ENCODE measurements at places on chromosomes 5 and 9.

DNA sequence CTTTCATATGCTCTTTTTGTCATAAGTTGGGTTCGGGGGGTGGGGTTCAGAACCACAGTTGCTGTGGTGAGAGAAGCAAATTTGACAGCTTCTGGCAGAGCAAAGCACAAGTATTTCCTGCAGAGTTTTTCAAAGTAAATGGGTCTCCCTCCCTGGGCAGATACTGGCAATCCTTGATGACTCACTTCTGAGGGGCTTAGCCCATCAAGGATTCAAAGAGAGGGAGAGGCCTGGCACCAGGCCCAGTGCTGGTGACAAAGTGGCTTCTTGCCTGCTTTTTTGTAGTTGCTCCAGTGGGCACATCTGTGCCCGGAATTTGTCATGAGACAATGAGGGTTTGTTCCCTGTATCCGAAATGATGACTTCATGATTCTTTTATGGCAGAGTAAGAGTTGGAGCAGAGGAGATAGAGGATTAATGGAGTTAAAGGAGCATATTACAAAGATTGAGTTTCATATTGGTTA lies 46.6 kb upstream of the TNC start:
- DNase-seq: no peak

DNA sequence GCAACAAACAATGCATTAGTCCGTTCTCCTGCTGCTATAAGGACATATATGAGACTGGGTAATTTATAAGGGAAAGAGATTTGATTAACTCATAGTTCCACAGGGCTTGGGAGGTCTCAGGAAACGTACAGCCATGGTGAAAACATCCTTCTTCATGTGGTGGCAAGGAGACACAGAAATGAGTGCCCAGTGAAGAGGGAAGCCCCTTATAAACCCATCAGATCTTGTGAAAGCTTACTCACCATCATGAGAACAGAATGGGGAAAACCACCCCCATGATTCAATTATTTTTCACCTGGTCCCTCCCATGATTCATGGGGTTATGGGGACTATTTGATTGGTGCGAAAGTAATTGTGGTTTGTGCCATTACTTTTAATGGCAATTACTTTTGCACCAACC lies 655.8 kb upstream of the SEMA6A start:
- no peak for DNase-seq

DNA sequence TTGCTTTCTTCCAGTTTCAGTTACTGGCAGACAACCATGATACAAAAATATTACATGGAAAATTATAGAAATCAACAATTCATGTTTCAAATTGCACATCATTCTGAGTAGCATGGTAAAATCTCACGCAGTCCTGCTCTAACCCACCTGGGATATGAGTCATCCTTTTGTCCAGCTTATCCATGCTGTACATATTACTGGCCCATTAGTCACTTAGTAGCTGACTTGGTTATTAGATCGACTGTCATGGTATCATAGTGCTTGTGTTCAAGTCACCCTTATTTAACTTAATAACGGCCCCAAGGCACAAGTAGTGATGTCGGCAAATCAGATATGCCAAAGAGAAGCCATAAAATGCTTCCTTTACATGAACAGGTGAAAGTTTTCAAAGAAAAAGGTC lies 41.2 kb downstream of the NADK2 start:
- no peak for DNase-seq

DNA sequence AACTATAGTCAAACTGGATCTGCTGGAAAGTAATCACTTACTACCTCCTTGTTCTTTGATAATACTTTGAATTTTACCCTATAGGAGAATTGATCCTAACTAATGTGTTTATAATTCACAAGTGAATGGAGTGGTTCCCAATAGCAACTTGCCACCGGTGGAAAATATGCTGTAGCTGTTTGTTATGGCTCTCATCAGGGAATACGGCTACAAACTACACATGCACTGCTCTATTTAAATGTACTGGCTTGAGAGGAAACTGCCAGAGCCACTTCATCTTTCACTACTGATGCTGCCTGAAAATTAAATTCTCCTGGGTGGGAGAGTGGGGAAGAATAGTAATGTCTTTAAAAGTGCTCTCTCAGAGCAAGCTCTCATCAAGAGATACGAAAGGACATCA lies 448.5 kb upstream of the GRAMD2B start:
- DNase-seq: no peak

GRCh38 chr9:3181049-3181953 lies 337.4 kb upstream of the PUM3 start:
- peak; percentile 42 for DNase-seq

DNA sequence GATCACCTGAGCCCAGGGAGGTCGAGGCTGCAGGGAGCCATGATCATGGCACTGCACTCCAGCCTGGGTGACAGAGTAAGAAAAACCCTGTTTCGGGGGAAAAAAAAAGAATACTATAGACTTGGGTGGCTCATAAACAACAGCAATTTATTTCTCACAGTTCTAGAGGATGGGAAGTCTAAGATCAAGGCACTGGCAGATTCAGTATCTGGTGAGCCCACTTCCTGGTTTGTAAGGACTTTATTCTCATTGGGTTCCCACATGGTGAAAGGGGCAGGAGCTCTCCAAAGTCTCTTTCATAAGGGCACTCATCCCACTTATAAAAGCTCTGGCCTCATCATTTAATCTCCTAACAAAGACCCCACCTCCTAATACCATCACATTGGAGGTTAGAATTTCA lies 8.7 kb downstream of the HINT1 start:
- no peak for DNase-seq

DNA sequence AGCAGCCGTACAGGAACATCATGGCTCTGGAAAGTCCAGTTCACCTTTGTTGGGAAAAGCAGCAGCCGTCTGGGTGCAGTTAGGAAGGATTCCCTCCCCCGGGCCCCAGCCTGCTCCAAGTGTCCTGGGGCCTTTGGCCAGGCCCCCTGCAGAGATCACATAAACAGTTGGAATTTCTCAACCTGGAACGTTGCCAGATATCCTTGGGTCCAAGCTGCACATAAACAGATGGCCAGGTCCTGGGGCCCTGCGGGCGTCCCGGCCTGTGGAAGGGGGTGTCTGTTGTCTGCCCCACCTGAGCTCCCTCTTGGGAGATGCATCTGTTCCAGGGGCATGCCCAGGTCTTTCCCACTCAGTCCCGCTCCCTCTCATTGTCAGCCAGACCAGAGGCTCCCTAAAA lies 92.7 kb downstream of the COL5A1 start:
- no peak for DNase-seq

DNA sequence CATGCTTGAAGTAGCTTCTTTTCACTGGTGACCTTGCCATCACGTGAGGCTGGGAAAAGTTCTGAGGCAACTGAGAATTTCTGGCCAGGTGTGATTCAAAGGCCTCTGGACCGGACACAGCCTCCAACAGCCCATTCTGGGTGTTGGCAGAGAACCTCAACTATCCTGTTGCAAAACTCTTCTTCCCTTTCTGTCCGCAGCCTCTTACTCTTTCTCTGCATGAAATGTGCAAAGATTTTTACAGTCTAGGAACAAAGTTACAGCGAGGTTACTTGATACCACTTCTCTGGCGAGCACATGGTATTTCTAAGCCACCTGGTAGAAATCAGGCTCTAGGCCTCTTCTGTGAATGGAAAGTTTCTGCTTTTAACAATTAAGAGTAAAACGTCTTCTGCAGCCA lies 79.2 kb downstream of the FREM1 start:
- no peak for DNase-seq

DNA sequence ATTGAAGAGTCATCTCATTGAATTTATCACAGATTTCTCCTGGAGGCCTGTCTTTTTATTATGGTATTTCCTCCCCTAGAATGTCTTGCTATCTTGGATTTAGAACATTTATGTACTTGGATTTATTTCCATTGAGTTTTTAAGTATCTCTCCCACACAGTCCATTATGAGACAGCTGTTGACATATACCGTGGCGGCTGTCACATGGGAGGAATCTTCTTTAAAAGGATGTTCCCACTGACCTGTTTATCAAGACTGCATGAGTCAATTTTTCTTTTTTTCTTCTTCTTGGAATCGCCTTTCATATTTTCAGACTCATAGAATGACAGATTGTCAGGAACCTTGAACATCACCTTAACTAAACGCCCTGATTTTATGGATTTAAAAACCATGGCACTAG lies 2.9 kb upstream of the CAVIN4 start:
- no peak for DNase-seq

DNA sequence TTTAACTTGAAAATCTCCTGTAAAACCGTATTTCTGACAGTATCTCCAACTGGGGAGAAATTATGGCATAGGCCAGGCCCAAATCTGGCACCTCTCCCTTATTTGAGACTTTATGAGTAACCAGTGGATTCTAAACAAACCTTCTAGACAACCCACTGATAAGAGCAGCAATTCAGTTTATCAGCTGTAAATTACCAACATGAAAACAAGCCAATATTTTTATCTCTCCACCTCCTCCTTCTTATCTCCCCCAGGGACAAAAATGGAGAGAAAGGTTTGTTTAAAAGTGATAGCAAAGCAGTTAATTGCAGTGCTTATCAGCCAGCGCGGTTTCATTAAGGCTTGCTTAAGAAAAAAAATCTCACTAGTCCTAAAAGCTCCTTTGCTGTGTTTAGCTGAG lies 53.8 kb downstream of the KCNV2 start:
- DNase-seq: no peak

- DNase-seq: no peak
Observed at GRCh38 chr9:130327781-130328348, 62.3 kb downstream of the HMCN2 start.

DNA sequence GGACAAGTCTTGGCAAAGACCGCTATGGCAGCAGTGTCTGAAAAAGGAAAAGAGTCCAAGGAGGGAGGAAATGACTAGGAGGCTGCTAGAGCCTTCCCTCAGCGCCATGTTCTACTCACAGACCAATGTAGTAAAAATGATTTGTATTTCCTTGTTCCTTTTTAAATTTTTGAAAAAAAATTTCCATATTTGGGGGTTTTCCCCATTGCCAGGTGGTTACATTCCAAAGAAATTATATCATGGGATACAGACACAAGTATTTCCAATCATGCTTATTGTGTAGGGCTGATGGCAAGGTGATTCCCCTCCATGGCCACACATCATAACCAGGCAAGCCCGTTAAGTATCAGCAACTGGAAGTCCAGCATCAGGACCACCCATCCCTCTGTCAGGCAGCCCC lies 138.2 kb downstream of the PIP5K1B start:
- no peak for DNase-seq

- DNase-seq: no peak
Observed at GRCh38 chr9:136343121-136343883, 16.0 kb downstream of the GPSM1 start.

GRCh38 chr5:115179030-115179393 lies 9.3 kb upstream of the TRIM36 start:
- no peak for DNase-seq

DNA sequence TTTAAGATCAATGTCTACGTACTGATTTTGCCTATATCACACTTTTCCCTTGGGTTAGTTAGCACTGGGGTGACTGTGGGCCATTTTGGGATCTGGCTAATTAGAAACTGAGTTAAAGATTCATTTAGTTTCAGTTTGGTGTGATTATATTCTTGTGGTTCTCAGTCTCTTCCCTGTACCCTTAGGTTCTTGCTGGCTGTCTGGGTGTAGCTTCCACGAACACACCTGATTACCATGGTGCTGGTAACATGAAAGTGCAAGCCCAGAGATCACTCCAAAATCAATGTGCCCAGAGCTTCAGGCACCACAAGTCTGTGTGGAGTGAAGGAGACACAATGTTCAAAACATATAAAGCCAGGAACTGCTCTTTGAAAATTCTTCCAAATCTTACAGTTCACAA lies 248.1 kb downstream of the PDE4D start:
- DNase-seq: no peak

GRCh38 chr9:28319981-28320380 lies 746.7 kb upstream of the C9orf72 start:
- DNase-seq: no peak

GRCh38 chr5:81980160-81980559 lies 8.3 kb downstream of the ATG10 start:
- DNase-seq: no peak

DNA sequence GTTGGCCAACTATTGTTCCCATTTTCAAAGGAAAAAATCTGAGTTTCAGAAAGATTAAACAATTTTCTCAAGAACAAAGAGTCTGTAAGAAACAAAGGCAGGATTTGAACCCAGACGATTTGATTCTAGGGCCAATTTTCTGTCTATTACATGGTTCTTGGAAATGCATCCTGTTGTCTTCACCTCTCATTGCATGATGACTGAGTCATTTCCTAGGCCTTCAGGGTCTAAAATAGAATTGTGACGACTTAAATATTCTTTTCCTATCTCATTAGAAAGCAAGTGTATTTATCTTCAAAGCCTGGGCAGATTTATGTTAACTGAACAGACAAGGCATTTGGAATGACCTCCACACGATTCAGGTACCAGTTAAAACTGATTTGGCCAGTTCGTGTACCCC lies 512.9 kb downstream of the NTRK2 start:
- no peak for DNase-seq

DNA sequence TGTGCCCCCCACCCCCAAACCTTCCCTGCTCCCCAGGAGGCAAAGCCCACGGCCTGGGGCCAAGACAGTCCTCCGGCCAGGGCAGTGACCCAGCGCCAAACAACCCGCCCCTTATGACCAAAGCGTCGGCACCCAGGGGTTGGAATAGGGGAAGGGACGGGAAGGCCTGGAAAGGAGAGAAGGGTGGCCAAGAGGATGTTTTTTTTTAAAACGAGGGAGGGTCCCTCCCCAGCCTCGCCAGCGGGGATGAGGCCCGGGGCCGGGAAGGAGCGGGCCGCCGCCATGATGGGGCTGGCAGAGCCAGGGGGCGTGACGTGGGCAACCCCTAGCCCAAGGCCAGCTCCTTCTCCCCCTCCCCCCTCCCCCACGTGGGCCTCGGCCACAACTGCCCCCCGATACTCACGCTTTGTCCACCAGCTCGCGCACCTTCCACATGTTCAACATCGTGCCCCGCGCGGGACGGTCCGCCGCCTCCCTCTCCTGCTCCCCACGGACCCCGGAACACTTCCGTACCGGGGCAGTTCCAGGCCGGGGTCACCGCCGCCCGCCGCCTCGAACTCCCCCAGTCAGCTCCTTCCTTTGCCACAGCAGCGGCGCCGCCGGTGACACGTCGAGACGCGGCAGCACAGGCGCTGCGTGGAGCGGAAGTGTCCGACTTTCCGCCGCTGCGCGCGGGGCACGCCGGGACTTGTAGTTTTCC lies at the start of gene CLINT1:
Gene CLINT1 (minus strand): TSS at position 619 of the 700 bp plus-strand sequence. CDS start 175 bp downstream, at position 444.
- peak; percentile 86 for DNase-seq

GRCh38 chr9:114169029-114169951 lies 14.0 kb downstream of the COL27A1 start:
- DNase-seq: no peak

- DNase-seq: no peak
Observed at GRCh38 chr5:79955941-79956670, 35.0 kb downstream of the MTX3 start.

- no peak for DNase-seq
Observed at GRCh38 chr5:65815161-65815560, 93.2 kb downstream of the NLN start.

- no peak for DNase-seq
Observed at GRCh38 chr9:128470560-128470959, 14.8 kb downstream of the ODF2 start.

DNA sequence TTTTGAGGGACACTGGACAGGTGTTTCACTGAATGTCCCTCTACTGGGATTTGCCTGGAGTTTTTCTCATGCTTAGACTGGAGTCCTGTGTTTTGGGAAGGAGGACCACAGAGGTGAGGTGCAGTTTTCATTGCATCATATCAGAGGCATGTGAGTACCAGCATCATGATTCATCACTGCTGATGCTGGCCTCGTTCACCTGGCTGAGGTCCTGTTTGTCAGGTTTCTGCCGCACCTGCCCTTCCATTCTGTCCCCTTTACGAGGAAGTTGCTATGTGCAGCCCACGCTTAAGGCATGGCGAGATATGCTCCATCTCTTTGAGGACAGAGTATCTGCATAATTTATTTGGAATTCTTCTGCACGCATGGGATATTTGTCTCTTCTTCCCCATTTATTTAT lies 162.1 kb downstream of the TENT4A start:
- DNase-seq: no peak

- no peak for DNase-seq
Observed at GRCh38 chr5:164256351-164256750, 750.9 kb downstream of the MAT2B start.
